ENCODE measurements at places on chromosomes 16 and 17.
A peak's percentile ranks its signal among the peaks of the same experiment; 100 is the strongest.

- no peak for DNase-seq
These were observed 9.9 kb upstream of the TMIGD1 start for GRCh38 chr17:30343796-30344195.

DNA sequence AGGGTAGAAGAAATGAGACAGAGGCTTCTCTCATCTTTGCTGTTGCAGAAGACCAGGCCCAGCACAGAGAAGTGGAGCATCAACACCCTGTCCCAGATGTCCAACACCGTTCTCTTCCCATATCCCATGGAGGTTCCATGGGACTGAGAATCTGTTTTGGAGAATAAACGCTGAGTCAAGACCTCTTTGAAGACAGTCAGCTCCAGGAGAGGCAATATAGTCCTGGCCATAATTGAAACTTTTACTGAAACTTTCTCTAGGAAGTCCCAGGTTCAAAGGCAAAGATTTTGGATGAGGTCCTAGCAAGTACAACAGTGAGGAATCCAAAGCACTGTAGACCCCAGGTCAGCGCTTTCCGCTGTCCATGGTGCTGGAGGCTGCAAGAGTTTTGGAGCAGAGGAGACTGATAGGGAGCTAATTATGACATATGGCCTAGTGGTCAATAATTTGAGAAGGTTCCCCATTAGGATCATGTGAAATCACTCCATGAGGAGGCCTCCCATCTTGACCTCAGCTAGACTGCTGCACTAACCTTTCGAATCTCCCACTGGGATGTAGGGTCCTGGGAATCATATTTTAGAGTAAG is 36.0 kb downstream of the OSBPL7 start:
- DNase-seq: no peak

DNA sequence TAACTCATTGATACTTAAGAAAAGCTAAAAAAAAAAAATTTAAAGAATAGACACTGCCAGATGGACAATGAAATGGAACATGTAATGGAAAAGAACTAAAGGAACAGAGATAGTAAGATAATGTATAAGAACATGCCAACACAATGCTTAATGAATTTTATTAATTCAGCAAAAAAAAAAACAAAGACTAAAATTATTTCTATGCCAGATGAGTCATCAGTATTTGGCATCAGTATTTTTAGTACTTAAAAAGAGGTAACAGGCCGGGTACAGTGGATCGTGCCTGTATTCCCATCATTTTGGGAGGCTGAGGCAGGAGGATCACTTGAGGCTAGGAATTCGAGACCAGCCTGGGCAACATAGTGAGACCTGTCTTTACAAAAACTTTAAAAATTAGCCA is 168.5 kb downstream of the CYB561 start:
- DNase-seq: no peak

DNA sequence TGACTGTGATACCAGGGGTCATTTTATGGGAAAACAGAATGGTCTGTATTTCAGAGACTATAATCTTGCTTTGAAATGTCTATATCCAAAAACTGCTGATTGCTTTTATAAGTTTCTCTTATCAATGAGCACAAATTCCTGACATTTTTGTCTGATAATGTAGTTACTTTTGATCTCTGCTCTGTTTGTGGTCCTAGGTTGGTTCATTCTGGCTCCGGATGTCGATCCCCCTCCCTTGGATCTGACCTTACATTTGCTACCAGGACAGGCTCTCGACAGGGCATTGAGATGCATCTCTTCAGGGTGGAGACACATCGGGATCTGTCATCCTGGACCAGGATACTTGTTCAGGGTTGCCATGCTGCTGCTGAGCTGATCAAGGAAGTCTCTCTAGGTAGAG is 27.3 kb upstream of the VPS4A start:
- DNase-seq: no peak

DNA sequence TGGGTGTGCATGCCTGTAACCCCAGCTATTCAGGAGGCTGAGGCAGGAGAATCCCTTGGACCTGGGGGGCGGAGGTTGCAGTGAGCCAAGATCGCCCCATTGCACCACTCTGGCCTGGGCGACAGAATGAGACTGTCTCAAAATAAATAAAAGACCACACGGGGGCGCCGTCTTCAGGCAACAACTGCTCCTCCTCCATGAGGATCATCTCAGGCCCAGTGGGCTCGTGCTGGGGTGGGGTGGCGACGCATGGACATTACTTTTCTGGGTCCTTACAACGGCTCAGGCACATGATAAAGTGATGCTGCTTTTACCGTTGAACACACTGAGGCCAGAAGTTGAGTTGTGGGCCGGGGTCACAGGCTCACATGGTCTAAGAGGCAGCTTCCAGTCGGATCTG is 56.2 kb downstream of the PRMT7 start:
- peak; percentile 44 for DNase-seq

DNA sequence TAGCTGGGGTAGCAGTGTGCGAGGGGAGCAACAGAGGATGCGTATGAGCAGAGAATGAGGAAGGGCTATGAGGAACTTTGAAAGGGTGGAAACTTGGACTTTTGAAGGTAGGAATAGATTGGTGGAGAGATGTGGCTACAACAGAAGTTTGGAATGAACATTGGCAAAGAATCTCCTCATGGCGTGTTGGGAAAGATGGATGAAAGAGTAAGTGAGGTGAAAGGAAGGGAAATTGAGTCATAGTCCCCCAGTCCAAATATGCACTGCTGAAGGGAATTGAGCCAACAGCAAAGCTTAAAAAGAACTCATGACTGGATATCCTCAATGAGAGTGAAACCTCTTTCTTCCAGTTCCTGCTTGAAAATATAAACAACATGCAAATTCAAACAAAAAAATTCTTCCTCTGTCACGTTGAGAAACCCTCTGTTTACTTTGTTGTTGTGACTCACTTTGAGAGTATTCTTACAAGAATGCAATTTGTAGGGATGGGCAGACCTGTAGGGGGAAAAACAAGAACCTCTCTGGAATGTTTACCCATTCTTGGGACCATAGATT is 313.2 kb upstream of the KCNJ16 start:
- no peak for DNase-seq

DNA sequence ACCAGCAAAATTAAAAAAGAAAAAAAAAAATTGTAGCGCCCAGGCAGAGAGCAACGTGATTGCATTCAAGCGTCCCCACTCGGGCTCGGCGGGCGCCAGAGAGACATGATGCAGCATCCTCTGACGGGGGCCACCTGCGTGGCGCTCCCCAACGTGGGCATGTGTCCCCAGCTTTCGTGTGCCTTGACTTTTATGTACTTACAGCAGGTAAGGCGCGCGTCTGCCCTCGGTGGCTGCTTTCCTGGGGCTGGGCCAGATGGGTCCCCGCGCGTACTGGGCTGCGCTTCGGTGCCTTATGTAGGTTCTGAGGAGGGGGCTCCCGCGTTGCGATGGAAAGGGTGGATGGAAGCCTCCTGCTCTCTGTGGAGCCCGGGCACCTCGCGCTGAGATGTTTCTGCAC is 28.4 kb upstream of the RBFOX1 start:
- DNase-seq: no peak

DNA sequence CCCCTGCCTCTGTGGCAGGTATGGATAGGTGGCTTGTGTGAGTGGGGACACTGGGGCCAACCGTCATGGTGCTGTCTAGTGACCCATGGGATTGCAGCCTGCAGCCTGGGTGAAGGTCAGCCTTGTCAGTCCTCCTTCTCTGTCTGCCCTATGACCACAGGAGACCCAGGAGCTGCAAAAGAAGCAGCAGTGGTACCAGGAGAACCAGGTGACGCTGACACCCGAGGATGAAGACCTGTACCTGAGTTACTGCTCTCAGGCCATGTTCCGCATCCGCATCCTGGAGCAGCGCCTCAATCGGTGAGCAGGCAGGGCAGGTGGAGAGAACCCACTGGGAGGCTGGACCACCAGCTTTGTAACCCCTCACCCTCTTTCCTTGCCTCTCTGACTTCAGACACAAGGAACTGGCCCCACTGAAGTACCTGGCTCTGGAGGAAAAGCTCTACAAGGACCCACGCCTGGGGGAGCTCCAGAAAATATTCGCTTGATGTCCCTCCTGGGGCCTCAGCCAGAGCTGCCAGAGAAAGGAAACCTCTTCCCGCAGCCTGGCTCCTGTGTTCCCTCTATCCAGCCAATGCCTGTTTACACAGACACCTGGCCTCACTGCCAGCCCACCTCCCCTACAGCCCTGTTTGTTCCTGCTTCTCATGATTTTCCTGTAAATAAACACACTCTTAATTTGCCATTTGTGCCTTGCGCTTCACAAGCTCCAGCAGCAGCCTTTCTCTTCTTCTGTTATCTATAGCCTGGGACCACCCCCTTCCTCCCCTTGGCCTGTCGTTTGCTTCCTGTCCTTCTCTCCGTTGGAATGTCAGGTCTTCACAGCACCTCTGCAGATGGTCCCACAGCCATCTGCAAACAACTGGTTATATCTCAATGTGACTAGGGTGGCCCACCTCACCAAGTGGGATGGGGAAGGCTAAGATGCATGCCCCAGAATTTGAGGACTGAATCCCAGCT is 4.5 kb upstream of the KATNB1 start:
- no peak for DNase-seq

- DNase-seq: no peak
These were observed 23.0 kb upstream of the GNA13 start for GRCh38 chr17:65079489-65079900.

- no peak for DNase-seq
These were observed 5.4 kb downstream of the NPLOC4 start for GRCh38 chr17:81631482-81631881.

- peak; percentile 21 for DNase-seq
These were observed 142.4 kb downstream of the CYLD start for GRCh38 chr16:50884066-50884860.

- DNase-seq: no peak
These were observed 84.6 kb upstream of the ERCC4 start for GRCh38 chr16:13835387-13835786.

DNA sequence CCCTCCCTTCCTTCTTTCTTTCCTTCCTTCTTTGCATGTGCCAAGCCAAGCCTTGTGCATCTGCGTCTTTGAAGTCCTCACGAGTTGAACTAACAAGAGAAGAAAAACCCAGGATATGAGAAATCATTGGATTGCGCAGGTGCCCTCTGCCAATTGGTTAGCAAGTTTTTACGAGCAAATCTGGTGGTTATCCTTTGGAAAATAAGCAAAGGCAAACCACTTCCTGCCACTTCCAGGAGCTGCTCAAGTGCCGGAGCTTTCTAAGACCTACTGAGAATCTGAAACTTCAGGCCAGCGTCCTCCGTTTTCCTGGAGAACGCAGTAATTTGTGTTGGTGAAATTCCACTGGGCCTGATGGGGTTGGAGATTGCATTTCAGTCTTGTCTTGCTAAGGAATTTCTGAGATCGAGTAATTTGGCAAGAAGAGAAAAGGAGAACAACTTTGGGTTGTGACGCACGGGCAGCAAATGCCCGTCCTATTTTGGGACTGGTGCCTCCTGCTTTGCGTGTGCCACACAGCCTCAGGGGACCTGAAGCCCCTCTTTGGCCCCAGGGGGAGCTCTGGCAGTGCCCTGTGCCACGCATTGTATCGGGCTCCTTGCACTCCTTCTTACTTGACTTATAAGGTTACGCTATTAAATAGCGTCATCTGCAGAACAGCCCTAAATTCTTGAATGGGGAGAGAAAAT is 56.4 kb downstream of the CMIP start:
- DNase-seq: no peak

DNA sequence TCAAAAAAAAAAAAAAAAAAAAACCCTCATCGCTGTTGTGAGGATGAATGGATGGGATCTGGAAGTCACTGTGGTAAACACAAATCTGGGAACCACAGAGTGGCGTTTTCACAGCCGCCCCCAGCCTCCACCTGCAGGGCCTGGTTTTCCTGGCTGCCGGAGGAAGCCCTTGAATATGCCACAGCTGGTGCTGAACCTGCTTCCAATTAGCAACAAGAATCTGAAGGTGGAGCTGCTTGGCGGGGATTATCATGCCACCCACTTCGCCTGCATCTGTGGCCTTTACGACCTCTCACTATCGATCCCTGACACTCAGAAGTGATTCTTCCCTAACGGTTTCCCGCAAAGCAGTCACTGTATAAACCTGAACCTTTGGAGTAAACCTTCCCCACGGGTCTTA is 16.1 kb downstream of the MRM3 start:
- no peak for DNase-seq

- no peak for DNase-seq
These were observed 186.3 kb upstream of the ZKSCAN2 start for GRCh38 chr16:25443994-25444393.

- no peak for DNase-seq
These were observed 10.4 kb upstream of the CTCF start for GRCh38 chr16:67551972-67552371.

DNA sequence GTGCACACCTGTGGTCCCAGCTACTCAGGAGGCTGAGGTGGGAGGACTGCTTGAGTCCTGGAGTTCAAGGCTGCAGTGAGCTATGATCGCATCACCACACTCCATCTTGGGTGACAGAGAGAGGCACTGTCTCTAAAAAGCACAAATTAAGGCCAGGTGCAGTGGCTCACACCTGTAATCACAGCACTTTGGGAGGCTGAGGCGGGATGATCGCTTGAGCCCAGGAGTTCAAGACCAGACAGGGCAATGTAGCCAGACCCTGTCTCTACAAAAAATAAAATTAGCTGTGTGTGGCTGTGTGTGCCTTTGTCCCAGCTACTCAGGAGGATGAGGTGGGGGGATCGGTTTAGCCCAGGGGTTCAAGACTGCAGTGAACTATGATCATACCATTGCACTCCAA is 81.6 kb downstream of the BMERB1 start:
- DNase-seq: no peak

DNA sequence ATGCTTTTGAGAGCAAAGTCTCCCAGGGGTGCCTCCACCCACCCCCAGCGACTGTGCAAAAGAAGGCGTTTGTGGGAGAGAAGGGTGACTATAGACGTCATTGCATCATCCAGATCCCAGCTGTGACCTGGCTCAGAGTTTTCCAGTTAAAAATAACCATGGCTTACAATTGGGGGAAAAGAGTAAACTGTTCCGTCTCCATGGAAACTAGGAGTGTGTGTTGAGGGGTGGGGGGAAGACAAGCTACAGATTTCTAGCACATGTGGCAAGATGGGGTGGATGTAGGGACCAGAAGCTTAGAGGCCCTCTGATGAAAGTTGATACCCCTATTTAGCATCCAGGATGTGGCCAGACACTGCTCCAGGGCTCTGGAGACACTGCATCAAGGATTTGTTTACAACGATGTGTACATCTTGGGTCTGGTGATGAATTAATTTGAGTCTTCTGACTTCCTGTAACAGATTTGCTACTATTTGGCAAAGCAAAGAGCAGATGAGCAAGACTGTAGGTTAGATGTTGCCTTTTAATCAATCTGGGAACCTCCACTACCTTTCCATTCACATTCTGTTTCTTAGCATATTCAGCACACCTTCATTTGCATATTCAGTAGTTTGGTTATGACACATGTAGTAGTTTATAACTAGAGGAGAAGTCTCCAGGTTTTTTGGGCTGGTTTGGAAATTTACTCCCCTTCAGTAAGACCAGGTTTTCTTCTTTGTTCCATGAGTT is 6.2 kb upstream of the DUSP14 start:
- no peak for DNase-seq
